Tibial artery (tissue), 4 donors: ENCODE measurements at places on chromosomes 16 and 17.

DNA sequence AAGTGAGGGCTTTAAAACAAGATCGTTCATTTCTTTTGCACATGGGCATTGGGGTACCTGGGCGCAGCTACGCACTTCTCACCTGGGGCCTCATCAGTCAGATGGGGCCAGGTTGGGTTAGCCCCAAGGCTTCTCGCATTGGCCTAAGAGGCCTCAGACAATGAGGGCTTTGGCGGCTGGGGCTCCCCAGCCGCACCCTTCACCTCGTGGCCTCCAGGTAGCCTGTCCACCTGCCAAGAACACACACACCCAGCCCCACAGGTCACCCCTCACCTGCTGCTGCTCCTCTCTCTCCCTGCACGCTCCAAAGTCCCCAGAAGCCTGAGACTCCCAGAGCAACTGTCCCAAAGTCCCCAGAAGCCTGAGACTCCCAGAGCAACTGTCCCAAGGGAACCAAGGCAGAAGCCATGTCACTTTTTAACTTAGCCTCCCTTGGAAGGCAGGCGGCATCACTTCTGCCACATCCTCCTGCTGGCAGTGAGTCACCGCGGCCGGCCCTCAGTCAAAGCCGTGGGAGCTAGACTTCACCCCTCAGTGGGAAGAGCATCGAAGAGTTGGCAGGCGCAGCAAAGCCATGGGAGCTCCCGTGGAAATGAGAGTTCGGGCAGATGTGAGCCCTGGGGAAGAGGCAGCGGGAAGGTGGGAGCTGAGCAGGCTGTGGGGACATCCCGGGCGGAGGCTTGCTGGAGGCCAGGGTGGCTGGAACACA lies 78.9 kb upstream of the PLCG2 start:
- DNase-seq = no peak

GRCh38 chr17:32256012-32256700 lies 9.5 kb upstream of the RHBDL3 start:
- DNase-seq = no peak

DNA sequence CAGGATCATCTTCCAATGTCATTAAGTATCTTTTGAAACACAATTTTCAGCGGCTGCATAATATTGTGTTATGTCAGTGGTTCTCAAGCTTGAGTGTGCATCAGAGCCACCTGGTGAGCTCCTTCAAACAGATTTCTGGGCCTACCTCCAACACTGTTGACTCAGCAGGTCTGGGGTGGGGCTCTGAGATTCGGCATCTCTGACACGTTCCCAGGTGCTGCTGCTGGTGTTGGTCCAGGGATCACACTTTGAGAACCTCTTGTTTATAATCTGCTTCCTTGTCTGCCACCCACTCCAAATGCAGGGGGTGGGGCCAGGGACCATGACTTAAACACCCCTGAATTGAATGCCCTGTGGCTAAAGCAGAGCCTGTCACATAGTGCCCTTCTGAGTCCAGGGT lies 73.8 kb upstream of the HNF1B start:
- no peak for DNase-seq

DNA sequence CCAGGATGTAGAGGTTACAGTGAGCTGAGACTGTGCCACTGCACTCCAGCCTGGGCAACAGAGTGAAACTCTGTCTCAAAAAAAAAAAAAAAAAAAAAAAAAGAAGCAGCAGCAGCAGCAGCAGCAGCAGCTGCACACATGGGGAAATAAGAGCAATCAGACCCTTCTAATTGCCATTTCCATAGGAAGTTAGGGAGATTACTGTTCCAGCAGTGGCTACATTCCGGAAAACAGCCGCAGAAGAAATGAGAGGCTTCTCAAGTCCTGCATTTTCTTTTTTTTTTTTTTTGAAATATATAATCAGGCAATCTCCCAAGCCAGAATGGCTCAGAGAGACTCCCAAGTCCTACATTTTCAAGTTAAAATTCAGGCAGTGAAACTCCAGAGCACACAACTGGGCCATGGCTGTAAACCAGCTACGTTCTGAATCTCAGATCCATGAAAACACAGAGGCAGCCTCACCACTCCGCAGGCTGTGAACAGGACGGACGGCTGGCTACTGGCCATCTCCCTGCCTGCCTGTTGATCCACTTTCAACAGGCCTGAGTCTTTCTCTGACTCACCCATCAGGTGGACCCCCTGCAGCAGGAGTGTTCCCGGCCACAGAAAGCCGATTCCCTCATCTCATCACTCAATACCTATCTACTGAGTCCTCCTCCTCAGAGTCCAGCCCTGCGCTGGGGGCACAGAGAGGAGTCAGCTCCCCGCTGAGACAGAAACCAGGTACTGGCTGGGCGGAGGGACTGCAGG lies 15.0 kb downstream of the TRPV1 start:
- no peak for DNase-seq

- peak; percentile 95 for DNase-seq
These were observed 24.2 kb downstream of the STAT5A start for GRCh38 chr17:42312285-42313130.

GRCh38 chr17:7842380-7843256 lies 8.6 kb downstream of the KDM6B start:
- peak; percentile 90 for DNase-seq

GRCh38 chr16:88569614-88569984 lies 604 bp upstream of the ZC3H18 start:
- DNase-seq = no peak

- peak; percentile 81 for DNase-seq
These were observed 18.5 kb downstream of the DEXI start for GRCh38 chr16:10923650-10924214.

GRCh38 chr16:27899736-27900135 lies 163.8 kb downstream of the GSG1L start:
- DNase-seq = no peak

DNA sequence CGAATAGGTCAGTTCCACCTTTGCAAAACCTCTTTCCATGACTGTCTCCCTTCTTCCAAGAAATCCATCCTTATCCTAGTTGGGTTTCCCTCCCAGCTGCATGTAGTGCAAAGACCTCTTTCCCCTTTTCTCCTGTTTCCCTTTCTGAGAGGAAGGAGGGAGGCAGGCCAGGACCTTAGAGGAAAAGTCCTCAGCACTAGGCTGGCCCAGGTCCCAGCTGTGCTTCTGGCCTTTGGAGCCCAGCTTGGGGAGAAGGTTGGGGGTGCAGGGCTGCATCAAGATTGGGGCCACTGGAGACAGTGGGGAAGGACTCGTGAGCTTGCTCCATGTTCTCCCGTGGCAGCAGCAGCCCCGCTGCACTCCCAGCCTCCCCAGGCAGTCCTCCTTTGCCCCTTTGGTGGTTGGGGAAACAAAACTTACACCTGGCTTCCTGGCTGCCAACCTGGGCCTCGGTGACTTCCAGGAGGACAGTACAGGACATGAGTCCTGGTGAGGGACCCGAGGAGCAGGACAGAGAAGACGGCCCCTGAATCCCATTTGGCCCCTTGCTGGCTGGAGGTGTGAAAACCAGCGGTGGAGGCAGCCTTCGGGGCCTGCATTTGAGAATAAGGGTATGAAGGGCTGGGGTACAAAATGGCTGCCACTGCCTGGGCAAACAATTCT lies 481 bp downstream of the HEXIM2 start:
- DNase-seq = no peak

GRCh38 chr16:71792176-71792575 lies 16.5 kb downstream of the AP1G1 start:
- DNase-seq = no peak

- no peak for DNase-seq
These were observed 712 bp upstream of the SPECC1 start for GRCh38 chr17:20008242-20009051.

DNA sequence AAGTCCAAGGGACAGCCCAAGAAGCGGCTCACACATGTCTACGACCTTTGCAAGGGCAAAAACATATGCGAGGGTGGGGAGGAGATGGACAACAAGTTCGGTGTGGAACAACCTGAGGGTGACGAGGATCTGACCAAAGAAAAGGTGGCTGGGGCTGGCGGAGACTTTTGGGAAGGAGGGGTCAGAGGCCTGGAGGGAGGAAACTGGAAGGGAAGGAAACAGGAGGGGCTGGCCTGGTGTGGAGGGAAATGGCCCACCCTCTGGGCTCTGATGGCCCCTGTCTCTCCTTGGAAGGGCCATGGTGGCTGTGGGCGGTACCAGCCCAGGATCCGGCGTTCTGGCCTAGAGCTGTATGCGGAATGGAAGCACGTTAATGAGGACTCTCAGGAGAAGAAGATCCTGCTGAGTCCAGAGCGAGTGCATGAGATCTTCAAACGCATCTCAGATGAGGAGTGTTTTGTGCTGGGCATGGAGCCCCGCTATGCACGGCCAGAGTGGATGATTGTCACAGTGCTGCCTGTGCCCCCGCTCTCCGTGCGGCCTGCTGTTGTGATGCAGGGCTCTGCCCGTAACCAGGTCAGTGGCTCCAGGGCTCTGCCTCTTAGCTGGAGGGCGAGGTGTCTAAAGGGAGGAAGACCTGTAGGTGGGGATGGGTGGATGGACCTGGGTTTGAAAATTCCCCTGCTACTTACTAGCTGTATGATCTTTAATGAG lies 12.5 kb downstream of the POLR2A start:
- DNase-seq = peak; percentile 50

- no peak for DNase-seq
These were observed 549.6 kb upstream of the KIF2B start for GRCh38 chr17:53273126-53273525.

DNA sequence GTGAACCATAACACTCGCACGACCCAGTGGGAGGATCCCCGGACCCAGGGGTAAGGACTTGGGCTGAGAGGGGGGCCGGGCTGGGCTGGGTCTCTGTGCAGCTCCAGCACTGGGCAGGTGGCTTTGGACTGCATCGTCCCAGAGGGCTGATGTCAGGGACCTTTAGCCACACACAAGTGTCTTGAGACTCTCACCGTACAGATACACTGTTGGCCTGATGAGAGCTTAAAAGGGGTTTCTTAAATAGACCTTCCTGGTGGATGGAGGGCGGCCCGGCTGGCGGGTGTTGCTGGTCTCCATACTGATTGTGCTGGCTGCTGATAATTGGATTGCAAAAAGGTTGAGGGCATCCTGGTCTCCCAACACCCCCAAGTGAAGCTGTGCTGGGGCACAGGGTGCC lies 21.7 kb upstream of the CLEC18A start:
- DNase-seq = no peak

DNA sequence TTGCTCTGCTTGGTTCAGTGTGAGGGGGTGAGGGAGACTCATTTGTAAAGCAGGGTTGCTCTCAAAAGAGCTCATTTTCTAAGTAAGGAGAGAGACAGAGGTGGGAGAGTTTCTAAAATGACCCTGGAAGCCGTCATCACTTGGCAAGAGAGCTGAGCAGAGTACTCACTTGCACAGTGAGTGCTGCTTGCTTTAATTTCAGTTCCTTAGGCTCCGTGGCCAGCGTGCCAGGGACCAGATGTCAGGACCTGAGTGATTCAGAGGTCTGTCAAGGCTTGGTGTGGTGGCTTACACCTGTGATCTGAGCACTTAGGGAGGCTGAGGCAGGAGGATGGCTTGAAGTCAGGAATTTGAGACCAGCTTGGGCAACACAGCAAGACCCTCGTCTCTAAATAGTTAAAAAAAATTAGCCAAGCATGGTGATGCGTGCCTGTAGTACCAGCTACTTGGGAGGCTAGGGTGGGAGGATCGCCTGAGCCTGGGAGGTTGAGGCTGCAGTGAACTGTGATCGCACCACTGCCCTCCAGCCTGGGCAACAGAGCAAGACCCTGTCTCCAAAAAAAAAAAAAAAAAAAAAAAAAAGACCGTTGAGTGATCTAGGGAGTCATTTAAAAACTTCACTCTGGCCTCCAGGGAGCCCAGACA lies 10.7 kb downstream of the ZNF205 start:
- no peak for DNase-seq

- DNase-seq = no peak
These were observed 13.1 kb downstream of the MBTPS1 start for GRCh38 chr16:84103678-84104077.

DNA sequence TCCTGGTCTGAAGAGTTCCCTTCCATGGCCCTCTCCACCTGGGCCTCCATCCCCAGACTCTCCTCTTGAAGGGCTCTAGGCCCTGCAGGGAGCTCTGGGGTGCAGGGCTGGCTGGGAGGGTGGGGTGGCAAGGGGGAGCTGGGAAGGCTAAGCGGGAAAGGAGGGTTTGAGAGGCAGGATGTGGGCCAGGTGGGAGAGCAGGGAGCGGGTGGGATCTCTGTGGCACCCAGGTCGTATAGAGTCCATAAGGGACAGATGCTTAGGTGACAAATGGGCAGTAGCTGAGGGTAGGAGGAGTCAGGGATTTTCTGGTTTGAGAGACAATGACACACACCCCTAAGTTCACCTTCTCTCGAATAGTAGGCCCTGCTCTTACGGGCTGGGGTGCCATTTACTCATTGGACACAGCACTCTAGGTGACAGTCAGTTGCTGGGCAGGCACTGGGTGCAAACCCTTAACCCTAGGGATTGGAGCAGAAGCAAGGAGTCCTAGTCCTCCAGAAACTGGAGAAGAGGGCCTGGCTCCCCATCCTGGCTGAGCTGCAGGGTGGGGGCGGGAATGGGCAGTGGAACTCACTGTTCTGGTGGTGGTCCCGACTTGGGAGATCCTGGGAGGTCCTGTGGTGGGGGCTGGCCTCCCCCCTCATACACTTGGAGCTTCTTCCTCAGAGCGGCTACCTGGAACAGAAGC lies 15.3 kb downstream of the KIF18B start:
- DNase-seq = peak; percentile 31

DNA sequence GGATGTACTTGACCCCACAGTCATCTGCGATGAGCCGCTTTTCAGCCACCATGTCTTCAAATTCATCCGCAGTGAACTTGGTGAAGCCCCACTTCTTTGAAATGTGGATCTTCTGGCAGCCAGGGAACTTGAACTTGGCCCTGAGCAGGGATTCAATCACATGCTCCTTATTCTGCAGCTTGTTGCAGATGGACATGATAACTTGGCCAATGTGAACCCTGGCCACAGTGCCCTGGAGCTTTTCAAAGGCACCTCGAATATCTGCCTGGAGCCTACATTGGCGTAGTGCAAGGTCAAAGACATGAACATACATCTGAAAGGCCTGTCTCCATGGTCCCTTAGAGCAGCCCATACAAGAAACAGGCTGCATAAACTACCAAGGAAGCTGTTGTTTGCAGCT lies 1.8 kb upstream of the TENT4B start:
- no peak for DNase-seq

- DNase-seq = no peak
These were observed 3.4 kb upstream of the RASD1 start for GRCh38 chr17:17499402-17500145.

DNA sequence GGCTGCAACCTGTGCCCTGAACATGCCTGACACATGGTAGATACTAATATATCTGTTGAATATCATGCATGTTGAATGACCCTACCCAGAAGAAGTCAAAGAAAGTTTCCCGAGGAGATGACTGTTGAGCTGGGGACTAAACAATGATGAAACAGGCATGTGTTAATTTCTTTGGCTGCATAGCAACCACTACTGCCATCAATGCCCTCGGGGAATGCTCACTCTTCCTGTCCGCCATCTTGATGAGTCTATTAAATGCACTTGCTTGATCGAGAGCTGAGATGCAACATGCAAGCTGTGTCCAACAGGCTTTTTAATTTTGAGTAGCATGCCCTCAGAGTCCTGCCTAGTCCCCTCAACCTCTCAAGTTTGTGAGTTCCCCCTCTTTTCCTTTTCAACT lies 31.3 kb downstream of the GRIN2A start:
- no peak for DNase-seq

- no peak for DNase-seq
These were observed 141.6 kb downstream of the DNAH9 start for GRCh38 chr17:11739848-11740247.

GRCh38 chr16:320206-320605 lies 32.3 kb downstream of the AXIN1 start:
- no peak for DNase-seq

GRCh38 chr16:82649766-82650165 lies 23.0 kb downstream of the CDH13 start:
- DNase-seq = no peak
